ENCODE measurements at places on chromosomes 1 and 21.
A peak's percentile ranks its signal among the peaks of the same experiment; 100 is the strongest.

GRCh38 chr1:36303650-36304360, 2.4 kb upstream of the SH3D21 start:
- no peak for DNase-seq

GRCh38 chr1:64470665-64471217, 812 bp downstream of the CACHD1 start:
- peak; percentile 37 for DNase-seq

DNA sequence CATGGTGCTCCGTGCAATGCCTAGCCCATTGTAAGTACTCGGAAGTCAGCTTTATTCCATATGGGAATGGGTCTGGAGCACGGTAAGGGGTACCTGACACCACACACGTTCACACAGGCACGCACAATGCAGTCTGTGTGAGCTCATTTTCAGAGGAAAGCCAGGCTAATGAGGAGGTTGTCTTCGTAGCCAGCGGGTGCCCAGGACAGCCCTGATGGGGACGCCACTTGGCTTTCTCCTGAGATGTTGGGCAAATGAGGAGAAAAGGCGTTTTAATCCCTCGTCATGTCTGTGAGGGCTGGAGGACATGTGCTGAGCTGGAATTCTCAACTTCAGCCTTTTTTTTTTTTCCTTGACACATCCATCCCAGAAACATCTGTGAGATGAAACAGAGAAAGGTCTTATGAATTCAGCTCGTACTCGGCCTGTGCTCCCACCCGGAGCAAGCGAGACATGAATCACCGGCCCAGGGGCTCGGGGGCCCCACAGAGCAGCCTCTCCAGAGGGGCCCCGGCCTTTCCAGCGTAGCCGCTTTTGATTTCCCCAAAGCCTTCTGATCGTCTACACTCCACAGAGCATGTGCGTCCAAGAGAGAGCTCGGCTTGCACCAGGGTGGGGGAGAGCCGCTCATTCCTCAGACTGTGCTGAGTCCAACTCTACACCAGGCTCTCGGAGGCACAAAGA, 125.1 kb downstream of the EPHB2 start:
- DNase-seq: no peak

GRCh38 chr21:17949421-17949820, 130.3 kb upstream of the C21orf91 start:
- DNase-seq: no peak

DNA sequence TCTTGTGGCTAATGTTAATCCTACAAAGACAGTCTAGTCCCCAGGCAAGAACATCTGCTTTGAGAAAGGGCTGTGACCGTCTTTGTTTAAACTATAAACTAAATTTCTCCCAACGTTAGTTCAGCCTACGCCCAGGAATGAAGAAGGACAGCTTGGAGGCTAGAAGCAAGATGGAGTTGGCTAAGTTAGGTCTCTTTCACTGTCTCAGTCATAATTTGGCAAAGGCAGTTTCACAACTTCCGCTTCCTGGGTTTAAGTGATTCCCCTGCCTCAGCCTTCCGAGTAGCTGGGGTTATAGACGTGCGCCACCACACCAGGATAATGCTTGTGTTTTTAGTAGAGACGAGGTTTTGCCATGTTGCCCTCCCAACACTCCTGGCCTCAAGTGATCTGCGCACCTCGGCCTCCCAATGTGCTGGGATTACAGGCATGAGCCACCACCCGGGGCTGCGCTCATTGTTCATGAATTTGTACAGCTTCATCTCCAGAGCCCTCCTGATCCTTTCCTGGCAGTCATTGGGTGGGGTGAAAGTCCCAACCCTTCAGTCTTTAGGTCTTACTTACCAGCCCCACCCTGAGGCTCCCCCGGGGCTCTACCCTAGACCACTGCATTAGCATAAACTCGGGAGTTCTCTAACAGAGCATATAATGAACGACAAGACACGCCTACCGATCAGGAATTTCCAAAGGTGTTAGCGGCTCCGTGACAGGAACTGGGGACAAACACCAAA, 4.9 kb upstream of the MASP2 start:
- DNase-seq: peak; percentile 33

DNA sequence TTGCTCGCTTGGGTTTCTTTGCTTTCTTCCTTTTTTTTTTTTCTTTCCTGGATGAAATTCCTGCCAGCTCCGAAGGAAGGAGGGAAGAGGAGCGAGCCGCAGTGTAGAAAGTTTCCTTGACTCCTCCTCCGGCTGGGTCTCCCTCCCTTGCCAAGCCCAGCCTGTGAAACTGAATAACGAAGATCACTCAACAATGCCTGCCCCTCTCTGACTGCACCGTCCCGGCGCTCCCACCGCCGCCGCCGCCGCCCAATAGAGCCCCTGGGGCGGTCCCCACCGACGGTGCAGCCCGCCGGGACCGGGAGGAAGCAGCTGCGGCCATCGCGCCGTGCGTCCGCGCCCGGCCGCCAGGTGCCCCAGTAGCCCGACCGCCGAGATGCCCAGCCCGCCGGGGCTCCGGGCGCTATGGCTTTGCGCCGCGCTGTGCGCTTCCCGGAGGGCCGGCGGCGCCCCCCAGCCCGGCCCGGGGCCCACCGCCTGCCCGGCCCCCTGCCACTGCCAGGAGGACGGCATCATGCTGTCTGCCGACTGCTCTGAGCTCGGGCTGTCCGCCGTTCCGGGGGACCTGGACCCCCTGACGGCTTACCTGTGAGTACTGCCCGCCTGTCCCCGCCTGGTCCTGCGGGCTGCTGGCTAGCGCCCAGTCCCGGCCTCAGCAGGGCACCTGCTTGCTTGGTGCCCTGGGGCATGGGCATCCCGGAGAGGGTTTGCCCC, at the start of gene LGR6:
LGR6 (plus strand) TSS at position 186 of the 714 bp plus-strand sequence; CDS start at position 377, 191 bp downstream.
- DNase-seq: no peak

DNA sequence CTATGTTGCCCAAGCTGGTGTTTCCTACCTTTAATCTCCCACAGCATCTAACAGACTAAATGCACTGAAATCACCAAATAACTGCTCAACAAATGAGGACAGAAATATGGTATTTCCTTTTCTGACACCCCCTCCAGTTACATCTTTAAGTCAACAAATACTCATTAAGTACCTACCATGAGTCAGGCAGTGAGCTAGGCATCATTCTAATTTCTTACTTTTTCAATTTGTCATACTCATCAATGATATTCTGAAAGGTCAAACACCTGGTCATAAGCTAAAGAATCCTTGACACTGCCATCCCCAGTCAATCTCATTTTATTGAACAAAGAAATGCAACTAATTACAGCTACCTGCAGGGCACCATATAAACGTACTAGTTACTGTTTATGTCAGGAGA, 36.6 kb downstream of the LUZP1 start:
- peak; percentile 26 for DNase-seq

DNA sequence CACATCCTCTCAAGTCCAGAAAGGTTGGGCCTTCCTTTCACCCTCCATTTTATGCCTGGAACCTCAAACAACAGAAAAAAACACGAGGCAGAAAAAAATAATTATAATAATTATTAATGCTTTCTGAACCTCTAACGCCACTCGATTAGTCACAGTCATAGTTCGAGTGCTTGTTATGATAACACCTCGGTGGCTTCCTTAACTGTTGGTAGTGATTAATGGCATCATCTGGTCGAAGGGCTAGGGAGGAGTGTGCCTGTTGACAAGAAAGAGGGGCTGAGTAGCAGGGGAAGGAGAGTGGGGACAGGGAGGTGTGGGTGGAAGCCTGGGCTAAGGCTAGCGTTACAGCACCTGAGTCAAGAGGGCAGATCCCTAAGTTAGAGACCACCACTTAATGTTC, 21.3 kb upstream of the IL10 start:
- DNase-seq: no peak

GRCh38 chr1:58006421-58007046, 540.0 kb downstream of the OMA1 start:
- DNase-seq: no peak

GRCh38 chr1:75503221-75503974, 107.5 kb downstream of the SLC44A5 start:
- DNase-seq: no peak

DNA sequence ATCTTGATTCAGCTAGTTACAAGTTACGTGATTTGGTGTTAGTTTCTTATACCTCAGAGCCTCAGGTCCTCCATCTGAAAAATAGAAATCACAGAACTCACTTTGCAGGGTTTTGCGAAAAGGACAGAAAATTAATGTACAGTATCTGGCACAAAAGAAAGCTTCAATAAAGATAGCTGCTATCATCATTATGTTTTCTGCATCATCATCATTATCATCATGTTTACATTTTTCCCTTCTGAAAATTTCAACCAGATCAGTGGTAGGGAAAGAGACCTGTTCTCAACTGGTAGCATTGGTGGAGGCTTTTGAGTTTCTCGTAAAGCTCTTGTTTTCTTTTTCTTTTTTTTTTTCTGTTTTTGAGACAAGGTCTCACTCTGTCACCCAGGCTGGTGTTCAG, 174.7 kb upstream of the PBX1 start:
- no peak for DNase-seq

DNA sequence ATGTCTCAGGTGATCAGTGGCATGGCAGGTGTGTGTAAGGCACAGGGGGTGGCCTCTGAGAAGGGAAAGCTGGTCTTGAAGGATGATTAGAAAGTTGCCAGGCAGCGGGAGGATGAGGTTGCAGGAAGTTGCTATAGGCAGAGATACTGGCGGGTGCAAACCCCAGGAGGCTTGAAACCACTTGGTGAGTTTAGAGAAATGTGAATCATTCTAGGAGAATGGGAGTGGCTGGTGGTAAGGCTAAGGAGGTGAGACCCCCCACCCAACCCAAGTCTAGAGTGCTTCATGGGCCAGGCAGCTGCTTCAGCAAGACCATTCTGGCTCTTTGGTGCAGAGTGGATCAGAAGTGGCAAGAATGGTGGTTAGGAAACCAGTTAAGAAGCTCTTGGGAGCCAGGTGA, 9.0 kb downstream of the SH2D2A start:
- no peak for DNase-seq

DNA sequence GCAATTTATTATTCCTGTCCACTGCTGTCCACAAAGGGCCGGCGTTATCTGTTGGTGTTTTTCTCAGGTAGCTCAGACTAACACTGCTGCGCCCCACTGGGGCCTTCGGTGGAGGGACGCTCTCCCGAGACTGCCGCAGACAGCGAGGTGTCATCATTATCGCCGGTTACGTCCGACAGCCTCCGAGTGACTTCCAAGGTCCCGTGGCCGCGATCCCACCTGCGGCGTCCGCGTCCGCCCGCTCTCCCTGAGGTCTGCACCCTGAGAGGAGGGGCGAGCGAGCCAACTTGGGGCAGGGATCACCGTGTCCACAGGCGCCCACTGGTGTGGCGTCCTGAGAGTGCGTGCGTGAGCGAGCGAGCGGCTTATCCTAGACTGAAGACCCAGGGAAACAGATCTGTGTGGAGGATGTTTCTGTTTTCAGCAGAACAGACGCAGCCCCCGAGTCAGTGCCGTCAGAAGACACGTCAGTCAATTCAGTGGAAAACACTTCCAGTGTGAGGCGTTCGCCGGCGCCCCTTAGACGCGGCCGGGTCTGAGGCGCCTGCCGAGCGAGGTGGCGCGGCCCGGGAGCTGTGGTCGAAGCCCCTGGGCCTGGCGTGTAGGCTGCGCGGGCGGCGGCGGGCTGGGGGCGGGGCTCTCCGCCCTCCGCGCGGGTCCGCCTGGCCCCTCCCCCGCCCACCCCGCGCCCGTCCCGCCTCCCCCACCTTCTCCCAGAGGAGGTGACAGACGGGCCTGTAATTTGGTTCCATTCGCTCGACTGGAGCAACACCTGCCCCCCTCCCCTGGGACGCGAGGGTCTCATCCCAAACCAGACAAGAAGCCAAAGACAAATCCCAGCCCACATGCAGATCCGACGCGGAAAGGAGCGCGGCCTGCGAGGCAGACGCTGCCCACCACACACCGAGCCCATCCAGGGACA, 12.6 kb downstream of the NHLH2 start:
- DNase-seq: peak; percentile 9

GRCh38 chr21:32329331-32329730, 30.7 kb downstream of the MRAP start:
- peak; percentile 46 for DNase-seq

DNA sequence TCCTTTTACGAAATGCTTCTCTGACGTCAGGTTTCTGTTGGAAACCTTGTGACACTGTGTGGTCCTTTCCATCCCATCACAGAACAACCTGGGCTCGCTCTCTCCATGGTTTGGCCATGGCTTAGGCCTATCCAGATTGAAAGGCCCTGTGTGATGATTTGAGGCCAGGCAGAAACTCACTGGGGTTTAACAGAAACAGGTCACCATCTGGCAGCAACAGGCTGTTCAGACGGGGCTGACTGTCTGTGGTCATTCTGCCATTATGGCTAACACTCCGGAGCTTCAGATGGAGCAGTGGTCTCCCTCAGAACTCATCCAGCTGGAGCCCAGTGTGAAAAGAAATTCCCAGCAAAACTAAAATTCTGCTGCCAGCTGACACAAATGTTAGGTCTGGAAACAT, 9.3 kb downstream of the PLEKHM2 start:
- no peak for DNase-seq

- no peak for DNase-seq
These were observed 89.1 kb upstream of the IVNS1ABP start for GRCh38 chr1:185406006-185406690.

- DNase-seq: no peak
These were observed 1.6 kb downstream of the CNIH4 start for GRCh38 chr1:224358237-224358636.

DNA sequence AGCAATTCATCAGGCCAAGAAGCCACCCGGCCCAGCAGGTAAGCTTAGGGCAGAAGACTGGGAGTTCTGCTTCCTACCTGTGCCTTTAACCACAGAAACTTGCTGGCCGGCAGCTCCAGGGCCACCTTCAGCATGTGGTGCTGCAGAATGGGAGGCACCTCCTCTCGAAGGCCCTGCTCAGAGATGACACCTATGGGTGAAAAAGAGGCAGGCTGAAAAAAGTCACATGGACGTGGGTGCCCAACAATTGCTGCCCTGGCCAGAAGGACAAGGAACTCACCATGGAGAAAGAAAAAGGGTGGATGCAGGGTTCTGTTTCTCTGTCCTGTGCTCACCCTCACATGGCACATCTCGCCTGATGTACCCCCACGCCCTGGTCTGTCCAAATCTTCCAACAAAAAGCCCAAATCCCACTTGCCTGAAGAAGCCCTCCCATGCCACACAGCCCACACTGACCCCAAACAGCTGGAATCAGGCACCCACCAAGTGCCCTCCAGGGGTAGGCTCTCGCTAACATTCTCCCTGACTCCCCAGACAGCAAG, 33.0 kb downstream of the URB1 start:
- peak; percentile 18 for DNase-seq

DNA sequence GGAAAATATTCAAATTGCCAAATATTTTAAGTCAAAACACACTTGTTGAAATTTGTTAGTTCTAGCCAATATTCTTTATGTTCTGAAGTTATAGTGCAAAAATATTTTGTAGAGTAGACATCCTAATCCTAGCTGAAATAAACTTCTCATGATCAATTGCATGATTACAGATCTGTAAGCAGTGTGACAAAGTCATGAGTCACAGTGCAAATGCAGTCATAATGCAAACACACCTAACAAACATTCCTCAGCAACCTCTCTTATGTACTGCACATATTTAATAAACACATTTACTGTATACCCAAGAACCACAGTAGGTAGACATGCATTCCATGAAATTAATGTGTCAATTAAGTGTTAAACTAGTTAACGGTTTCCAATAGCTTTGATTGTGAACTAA, 1857.4 kb downstream of the NCAM2 start:
- no peak for DNase-seq

All from EH (cell line).